ENCODE measurements at places on chromosomes 7 and 10.

- DNase-seq = no peak
Observed at GRCh38 chr7:26480156-26480555, 188.5 kb downstream of the SNX10 start.

DNA sequence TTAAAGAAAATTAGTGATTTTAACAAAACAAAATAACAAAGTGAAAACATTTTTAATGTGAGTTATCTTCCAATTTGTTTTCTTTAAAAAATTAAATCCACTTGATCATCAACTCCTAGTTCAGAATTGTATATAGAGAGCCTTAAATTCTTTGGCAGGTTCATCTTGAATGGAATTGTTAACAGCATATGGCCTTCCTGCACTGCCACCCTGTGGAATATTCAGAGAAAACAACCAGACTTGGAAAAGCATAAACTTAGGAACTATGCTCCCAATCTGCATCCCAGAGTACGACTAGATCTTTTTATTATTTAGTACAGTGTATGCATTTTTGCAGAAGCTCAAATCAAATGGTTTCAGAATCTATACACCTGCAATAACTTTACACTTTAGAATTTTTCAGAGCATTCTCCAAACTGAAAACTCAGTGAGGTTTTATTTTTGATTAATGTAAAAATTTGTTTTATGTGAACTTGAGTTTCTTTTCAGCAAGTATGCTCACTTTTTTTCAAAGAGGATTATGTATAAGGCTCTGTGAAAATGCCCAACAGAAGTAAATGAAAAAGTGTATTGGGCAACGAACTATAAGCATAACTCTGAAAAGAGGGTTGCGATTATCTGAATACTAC is 44.9 kb upstream of the ANK3 start:
- no peak for DNase-seq

DNA sequence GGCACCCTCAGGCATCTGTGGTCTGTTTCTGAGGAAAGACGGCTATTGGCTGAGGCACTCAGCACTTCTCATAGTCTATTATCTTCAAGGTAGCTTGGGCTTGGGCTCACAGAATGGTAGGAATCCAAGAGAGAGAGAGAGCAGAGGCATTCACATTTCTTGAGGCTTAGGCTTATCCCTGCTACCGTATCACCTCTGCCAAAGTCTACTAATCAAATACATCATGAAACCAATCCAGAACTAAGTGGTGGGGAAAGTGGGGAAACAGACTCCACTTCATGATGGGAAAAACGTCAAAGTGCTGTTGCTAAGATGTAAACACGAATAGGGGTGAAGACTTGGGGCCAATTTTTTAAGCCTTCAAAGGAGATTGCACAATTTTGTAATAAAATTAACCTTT is 271.1 kb upstream of the SEMA3D start:
- DNase-seq = no peak

- DNase-seq = no peak
Observed at GRCh38 chr7:127873151-127873550, 158.1 kb downstream of the LRRC4 start.

GRCh38 chr7:143908120-143908519 is 6.1 kb upstream of the TCAF1 start:
- DNase-seq = no peak

GRCh38 chr10:131775433-131775832 is 125.4 kb upstream of the PPP2R2D start:
- DNase-seq = no peak

DNA sequence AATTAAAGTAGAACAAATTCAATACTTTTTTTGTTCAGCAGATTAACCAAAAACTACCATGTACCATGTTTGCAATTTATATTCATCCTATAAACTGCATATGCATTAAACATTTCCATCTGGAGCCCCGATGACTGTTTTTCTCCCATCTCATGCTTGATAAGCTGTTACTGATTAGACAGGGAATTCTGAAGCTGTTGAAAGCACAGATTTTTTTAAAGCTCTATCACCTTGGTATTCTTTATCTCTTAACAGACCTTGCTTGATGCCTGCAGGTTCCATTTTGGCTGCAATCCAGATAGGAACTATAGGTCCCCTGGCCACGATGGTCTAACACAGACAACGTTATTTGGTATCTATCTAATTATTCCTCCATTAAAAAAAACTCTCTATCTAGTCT is 961.7 kb downstream of the CNTNAP2 start:
- DNase-seq = no peak

- no peak for DNase-seq
Observed at GRCh38 chr7:44172352-44172751, 16.9 kb downstream of the GCK start.

DNA sequence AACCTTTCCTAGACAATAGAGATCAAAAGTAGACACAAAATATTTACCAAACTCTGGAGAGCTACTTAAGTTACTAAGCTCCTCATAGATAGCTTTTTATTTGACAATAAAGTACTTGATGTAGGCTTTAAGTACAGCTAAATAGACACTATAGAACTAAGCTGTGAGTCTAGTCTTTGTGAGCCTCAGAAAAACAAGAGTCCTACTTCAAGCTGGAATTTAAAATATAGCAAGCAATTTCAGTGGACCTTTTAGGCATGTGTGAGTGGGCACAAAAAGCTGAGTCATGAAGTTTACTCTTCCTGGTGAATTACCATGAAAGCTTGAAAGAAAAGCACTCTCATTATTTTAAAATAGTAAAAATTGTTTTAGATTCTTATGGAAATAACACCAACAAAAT is 76.1 kb downstream of the ADD3 start:
- DNase-seq = no peak

DNA sequence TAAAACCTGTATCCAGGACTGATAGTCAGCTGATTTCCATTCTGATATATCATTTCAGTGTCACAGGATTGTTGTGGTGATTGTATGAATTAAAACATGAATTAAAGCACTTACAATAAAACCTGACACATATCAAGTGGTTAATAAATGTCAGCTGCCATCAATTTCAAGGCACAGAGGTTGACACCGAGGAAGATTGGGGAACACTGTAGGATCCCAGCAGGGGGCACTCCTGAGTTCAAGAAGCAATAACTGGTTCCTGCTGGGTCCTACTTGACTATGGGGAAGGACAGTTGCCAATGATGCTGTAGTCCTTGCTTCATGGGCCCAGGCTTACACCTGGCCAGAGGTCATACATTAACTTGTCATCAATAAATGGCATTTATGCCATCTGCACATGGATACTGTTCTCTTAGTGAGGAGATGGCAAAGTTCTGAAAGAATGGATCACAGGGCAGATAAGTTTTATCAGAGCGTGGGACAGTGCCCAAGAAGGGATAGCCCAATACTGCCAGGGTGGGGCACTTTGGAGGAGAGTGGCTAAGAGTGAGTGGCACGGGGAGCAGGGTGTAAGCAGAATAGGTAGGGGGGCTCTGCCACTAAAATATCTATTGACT is 24.1 kb downstream of the FZD1 start:
- no peak for DNase-seq

- DNase-seq = no peak
Observed at GRCh38 chr10:99854860-99855259, 72.4 kb downstream of the ABCC2 start.

GRCh38 chr10:128684215-128684614 is 558.0 kb upstream of the MKI67 start:
- no peak for DNase-seq
